ENCODE measurements at places on chromosomes 12 and 14.

DNA sequence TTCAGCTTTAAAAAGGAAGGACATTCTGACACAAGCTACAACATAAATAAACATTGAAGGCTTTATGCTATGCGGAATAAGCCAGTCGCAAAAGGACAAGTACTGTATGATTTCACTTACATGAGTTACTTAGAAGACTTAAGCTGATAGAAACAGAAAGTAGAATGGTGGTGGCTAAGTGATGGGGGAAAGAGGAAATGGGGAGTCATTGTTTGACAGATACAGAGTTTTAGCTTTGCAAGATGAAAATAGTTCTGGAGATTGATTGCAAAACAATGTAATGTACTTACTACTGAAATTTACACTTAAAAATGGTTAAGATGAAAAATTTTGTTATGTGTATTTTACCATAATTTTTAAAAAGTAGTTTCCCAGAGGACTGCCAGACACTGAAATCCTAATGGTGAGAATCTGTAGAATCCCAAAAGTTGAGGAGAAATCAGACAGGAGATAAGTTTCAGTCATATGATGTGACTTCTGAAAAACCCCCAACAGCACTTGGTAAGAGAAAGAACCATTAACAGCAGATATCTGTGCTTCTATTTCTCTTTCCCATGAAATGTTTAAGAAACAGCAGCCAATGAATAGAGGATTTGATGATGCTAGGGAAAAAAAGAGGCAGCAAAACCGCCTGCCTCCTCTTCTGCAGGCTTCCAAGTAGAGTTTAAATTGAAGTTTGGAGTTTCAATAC is 16.6 kb upstream of the CLEC2A start:
- no peak for DNase-seq

DNA sequence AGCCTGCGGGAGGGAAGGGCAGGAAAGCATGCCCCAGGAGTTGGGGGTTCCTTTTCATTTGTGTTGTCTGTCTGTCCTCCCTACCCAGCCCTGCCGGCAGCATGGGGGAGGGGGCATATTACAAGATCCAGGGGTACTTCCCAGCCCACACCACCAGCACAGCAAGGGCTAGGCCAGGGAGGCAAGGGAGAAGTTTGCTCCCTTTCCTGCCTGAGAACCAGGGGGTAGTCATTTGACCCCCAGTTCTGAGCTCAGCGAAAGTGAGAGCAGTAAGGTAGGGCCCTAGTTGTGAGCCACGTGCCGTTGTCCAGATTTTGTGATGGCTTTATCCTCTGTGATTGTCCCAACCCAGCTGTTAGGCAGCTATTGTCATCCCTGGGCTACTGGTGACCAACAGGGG is 364.7 kb downstream of the BCL11B start:
- no peak for DNase-seq

DNA sequence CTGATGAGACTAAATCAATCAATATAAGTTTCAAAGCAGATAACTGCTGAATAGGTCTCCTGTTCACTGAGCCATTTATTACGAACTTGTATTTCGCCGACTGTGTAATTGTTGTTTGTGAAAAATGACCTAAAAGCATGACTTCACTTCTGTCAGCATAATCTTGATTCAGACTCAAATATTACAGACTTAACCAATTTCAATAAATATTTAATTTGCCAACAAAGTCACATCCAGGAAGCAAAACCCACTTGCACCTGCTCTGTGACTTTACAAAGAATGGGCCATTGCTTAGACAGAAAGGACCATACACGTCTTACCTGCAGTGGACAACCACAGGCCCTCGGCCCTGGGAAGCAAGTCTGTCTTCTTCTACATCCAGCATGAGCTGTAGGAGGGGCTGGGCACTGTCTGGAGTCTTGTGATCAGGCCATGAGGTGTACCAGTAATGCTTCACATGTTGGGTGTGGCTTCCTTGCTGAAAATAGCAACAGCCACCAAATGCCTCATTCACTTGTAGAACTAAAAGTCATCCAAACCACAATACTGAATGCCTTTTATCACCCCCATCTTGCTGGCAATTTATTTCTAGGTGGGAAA is 23.5 kb upstream of the PTPRB start:
- DNase-seq: no peak

GRCh38 chr12:94872971-94873733 is 130.3 kb downstream of the NDUFA12 start:
- DNase-seq: no peak

DNA sequence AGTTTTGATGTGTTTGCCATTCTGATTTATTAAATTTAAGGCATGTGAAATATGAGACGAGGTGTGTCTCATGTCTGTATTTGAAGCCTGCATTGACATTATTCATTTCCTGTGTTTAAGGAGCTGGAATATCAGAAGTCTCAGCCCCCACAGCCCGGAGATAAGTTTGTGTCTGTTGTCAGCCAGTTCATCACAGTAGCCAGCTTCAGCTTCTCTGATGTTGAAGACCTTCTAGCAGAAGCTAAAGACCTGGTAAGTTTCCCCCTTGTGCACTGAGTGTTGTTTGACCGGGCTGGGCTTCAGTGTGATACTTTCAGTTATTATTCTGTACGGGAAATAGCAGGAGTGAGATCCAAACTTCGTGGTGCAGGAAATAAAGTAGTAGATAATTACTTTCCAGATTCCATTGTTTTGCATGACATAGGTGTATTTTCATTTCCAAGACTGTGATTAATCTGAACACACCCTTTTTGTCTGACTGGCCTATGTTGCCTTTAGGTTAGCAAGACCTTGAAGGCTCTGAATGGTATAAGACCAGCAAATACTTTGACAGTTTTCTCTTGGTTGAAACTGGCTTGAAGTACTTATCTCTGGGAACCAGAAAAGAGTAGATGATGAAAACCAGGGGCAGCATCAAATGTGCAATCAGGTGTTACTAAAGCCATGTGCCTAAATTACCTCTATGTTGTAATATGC is 101.5 kb downstream of the GPR135 start:
- DNase-seq: no peak

DNA sequence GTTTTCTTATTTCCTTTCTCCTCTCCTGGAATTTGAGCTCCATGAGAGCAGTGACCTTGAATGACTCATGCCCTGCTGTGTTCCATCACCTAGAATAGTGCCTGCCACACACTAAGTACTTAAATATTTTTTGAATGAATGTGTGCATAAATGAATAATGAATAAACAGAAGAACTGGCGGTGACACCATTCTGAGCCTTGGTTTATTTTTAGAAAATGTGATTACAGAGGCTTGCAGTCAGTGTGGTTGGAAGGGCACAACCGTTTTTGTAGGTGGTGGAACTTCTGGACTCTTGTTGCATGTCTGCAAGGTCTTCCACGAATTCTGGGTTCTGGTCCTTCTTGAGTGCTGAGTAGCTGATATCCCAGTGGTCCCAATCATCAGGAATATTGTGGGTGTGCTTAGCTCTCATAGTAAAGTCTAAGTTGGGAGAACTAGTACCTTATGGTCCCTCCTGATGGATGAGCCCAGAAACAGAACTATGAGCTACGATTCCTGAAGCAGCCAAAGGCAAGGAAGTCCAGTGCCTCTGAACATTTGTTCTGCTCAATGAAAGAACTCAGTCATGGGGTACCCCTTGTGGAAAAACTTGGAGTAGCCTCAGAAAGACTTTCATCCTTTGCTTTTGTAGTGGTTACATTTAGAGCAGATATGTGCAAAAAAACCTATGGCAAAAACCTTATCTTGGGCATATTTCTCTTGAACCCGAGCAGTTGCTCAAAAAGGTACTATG is 28.8 kb upstream of the BHLHE41 start:
- DNase-seq: no peak

GRCh38 chr12:5514016-5514415 is 82.1 kb downstream of the NTF3 start:
- DNase-seq: no peak

GRCh38 chr14:51035611-51036192 is 59.2 kb downstream of the TRIM9 start:
- no peak for DNase-seq

DNA sequence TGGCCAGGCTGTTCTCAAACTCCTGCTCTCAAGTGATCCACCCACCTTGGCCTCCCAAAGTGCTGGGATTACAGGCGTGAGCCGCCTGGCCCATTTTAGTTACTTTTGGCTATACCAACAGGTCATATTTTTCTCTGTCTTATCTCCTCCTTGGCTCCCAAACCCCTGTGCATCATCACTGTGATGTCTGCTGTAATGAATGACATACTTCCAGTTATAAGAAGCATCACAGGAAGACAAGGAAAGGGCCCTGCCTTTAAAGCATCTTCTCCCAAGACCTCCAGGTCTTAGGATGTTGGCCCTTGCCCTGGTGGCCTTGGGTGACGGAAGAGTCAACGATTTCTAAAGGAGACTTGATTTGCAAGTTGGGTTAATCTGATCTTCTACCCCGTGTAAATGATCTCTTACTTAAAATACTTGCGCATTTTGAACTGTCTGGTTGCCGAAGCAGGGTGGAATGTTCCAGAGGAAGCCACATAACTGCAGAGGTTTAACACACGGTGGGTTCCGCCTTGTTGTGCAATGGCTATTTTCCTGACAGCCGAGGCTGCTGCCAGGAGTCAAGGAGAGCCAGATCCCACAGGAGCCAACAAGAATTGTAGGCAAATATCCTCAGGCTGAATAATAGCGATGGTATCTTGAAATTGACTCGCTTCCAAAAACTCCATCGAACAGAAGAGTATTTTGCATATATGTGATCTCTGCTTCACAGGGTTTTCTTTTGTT is 55.7 kb upstream of the PLXNC1 start:
- DNase-seq: peak; percentile 49

DNA sequence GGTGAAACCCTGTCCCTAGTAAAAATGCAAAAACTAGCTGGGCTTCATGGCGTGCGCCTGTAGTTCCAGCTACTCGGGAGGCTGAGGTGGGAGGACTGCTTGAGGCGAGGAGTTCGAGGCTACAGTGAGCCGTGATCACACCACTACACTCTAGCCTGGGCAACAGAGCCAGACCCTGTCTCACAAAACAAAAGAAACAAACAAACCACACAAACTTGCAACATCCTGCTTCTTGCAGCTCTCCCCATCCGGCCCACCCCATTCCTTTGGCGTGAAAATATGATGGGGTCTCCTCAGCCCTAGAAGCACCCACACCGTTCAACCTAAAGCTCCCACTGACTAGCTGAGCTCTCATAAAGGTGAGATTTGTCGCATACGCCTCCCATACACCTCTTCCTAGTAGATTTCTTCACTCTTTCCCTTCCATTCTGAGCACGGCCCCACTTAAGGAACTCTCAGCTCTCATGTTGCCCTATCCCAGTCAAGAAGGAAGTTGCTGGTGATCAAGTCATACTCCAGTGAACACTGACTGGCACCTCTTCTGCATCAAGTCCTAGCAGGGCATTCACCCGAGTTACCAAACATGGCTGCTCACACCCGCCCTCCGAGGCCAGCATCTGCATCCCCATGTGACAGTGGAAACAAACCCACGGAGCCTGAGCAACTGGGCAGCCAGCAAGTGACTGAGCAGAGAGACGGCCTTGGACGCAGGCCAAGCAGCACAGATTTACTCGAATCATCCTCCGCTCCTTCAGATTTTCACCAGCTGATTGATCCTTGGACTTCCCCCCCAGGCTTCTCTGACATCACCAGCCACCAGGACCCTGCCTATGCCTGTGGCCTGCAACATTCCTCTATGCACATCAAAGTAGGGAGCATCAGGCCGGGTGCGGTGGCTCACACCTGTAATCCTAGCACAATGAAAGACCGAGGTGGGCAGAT is 18.9 kb upstream of the CD27 start:
- no peak for DNase-seq

DNA sequence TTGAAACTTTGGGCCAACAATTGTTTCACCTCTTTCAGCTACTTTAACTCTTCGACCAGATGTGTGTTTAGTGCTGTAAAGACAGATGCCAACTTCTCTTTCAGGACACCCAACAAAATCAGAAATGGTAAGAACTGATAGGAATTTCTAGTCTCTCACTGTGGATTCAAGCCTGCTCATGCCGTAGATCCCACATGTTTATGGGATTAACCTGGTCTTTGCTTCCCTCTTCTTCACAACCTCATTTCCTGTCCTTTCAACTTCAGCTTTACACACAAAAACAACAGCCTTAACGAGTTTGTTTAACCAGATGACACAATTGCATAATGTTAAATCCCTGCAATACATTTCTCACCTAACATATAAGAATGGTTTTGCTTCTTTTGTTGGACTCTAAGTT is 1031.9 kb upstream of the LRFN5 start:
- DNase-seq: no peak

DNA sequence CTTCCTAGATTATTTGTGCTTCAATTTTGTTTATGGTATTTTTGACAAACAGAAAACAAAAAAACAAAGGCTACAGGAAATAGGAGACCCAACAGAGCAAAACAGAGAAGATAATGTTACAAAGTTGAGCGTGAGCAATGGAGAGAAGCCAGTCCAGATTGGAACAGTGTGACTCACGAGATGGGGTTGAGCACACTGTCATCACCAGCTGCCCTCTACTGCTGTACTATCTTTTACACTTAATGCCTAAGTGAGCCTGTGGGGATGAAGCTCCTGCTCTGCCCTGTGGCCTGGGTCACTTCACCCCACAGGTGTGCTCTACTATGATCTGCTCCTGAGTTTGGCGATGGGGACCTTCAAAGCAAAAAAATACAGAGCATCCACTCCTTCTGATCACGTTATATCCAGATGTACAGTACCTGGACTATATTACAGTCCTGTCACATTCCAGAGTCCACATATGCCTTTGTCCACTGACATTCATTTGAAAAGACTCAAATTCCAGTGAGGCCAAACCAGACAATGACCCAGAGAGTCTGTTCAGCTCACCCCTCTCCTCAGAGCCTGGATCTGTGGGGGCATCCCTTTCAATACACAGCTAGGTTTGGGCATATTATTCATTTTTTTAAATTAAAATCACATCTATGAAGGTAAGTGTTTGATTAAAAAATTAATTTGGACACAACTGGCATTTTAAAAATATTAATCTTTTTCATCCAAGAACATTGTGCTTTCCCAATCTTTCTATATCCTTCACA is 4.4 kb downstream of the IPO8 start:
- no peak for DNase-seq

- no peak for DNase-seq
Measured at GRCh38 chr14:42421377-42422078, 814.9 kb downstream of the LRFN5 start.

- DNase-seq: no peak
Measured at GRCh38 chr12:106179086-106179485, 40.3 kb upstream of the NUAK1 start.

DNA sequence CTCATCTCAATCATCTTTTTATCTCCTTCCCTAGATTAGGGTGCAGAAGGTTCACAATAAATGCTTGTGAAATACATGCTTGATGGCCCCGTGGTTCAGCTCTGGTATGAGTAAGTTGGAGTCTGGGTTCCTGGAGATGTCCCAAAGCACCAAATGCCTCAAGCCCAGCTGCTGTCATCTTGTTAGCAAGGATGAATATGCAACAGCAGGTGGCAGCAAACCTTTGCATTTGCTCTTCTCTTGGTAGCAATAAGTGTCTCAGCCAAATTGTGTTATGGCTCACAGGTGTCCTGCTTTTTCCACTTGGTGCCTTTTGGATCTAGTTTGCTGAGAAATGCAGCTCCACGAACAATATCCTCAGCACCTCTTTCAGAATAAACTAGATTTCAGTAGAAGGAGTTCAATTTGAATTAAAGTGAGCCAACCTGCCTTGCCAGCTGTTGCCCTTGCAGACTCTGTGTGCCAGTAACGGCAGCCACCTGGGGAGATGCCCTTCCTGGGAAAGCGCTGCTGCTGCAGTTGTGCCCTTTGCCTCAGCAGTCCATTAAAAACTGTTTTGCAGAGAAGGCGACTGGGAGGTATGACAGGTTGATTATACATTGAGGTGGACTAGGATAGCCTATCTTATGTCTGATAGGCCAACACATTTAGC is 417.3 kb downstream of the SNAPC1 start:
- peak; percentile 70 for DNase-seq

Data from femur (tissue), 1 donor.